ENCODE measurements at places on chromosomes 4 and X.

DNA sequence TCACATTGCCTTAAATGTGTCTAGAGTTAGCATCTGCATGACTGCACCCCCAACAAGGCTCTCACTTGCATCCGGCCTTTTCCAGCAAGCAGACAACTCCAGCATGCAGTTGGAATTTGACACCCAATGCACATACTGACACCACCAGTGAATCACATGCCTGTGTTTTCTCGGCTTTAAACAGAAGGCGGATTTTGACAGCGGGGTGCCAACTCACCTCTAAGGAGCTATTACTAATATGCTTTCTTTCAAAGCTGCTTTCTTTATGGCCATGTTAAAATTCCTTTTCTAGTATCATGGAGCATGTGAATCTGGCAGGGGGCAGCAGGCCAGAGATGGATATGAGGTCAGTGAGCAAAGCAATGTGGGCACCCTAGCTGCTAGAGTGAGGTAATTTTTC is 78.0 kb upstream of the CLNK start:
- no peak for DNase-seq

DNA sequence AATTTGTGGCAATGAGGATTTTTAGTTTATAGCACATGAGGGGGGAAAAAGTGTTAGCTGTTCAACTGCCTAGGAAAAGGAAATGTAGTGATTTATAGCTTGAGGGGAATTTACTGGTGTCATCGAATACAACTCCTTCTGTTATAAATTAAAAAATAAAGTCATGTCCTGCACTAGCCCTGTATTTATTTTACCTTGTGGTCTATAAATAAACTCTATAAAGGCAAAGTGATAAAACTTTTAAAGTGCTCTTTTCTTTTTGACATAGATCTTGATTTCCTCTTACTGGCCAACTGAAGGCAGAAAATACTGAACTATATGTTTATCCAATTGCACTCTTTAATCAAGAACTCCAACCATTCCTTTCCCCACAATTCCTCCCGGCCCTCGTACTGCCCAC is 672.1 kb upstream of the SLIT2 start:
- no peak for DNase-seq

DNA sequence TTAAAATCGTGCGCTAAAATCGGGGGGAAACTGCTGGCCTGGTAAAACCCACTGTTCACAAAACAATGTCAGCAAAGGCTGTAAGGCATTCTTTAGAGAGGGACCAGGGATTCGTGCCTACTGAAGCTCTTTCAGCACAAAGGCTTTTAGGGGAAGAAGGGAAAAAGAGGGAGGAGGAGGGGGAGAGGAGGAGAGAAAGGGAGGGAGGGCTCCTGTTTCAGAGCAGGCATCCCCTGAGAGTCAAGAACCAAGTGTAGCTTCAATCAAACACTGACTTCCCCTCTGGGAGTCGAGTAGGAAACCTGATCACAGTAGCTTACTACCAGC is 9.5 kb downstream of the BCOR start:
- DNase-seq: no peak

DNA sequence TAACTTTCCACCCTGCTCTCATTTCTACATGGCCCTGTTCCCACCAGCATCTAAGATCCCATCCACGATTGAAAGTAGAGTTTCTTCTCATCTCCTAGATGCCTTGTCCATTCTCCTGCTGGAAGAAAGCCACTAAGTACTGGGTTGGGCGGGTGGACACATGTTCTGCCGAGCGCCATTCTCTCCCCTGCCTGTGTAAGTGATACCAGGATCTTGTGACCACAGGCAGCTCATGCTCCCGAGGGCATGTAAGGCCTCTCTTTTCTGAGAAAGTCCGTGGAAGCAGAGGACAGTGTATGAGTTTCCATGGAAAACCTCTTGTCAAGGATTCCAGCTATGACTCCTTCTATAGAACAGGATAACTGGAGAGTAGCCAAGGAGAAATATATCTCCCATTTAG is 3.3 kb upstream of the SLC25A4 start:
- DNase-seq: no peak

DNA sequence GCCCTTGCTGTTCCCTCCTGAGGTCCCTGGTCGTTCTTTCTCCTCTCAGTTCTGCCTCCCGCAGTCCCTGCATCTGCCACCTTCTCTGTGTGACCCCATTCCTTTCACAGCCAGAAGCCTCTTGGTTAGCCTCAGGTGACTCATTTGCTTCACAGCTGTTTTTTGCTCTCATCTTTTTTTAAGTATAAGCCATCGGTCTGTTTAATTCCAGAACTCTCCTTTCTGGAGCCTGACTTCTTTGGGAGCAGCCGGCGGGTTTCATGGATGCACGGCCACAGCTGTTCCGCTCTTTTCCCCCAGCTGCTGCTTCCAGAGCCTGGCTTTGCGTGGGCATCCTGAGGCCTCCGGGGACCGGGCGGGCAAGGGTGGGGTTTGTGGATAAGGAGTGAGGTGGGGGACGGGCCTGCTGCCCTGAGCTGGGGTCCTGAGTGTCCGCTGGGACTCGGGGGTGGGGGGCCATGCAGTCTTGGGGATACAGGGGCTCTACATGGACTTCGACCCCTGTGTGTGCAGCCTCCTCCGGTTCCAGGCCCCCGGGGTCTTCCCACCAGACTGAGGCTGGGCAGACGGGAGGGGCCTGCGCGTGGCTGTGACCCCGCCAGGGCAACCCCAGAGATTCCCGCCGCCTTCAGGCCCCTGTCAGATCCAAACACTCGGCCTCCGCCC is 46.7 kb downstream of the PCGF3 start:
- no peak for DNase-seq

- no peak for DNase-seq
Measured at GRCh38 chr4:3299122-3299975, 6.5 kb downstream of the RGS12 start.

- no peak for DNase-seq
Measured at GRCh38 chr4:16695896-16696295, 202.5 kb downstream of the LDB2 start.

DNA sequence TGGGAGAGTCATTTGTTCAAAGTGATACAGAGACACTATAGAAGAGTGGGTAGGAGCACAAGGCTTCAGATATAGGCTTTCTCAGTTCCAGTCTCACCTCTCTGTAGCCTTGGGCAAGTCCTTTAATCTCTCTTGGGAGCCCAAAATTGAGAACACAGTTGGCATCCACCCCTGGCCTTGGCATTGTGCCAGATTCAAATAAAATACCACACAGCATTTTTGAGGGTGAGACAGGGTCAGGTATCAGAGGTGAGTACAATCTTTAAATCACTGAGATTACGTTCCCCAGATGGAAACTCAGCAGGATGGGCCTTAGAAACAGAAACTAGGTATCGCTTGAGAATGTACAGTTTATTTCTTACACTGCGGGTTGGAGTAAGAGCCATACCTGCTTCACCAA is 25.2 kb upstream of the SMIM10L2A start:
- no peak for DNase-seq

- no peak for DNase-seq
Measured at GRCh38 chrX:43522582-43522981, 133.5 kb upstream of the MAOA start.

GRCh38 chr4:31458813-31459212 is 738.6 kb downstream of the PCDH7 start:
- DNase-seq: no peak

- DNase-seq: no peak
Measured at GRCh38 chr4:168522356-168522755, 25.5 kb downstream of the PALLD start.

DNA sequence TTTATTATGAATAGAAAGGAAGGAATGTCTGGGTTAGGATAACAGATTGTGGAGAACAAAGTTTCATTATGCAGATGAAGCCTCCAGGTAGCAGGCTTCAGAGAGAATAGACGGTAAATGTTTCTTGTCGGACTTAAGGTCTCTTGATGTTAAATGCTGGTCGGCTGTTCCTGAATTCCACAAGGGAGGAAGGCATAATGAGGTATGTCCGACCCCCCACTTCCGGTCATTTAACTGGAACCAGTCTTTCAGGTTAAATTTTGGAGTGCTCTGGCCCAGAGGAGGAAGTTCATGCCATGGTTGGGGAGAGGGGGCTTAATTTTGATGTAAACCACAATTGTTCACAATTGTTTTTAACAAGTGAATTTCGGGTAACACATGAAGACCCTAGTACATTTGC is 158.1 kb upstream of the VCX3A start:
- DNase-seq: no peak

GRCh38 chrX:110847334-110847733 is 51.7 kb upstream of the CHRDL1 start:
- DNase-seq: peak; percentile 46

- DNase-seq: no peak
Measured at GRCh38 chr4:112302320-112303274, 5.4 kb downstream of the ALPK1 start.

- no peak for DNase-seq
Measured at GRCh38 chr4:38989487-38989886, 42.7 kb downstream of the TMEM156 start.

DNA sequence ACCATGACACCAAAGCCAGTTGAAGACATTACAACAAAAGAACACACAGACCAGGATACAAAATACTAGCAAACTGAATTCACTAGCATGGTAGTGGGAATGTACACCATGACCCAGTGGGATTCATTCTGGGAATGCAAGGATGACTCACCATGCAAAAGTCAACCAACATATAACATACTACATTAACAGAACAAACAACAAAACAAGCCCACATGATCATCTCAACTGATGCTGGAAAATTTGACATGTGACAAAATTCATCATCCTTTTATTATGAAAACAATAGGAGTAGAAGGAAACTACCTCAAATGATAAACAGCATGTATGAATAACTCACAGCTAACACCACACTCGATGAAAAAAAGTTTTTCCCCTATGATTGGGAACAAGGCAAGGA is 190.2 kb downstream of the DCLK2 start:
- DNase-seq: no peak

- no peak for DNase-seq
Measured at GRCh38 chr4:88709989-88710388, 12.4 kb upstream of the NAP1L5 start.

DNA sequence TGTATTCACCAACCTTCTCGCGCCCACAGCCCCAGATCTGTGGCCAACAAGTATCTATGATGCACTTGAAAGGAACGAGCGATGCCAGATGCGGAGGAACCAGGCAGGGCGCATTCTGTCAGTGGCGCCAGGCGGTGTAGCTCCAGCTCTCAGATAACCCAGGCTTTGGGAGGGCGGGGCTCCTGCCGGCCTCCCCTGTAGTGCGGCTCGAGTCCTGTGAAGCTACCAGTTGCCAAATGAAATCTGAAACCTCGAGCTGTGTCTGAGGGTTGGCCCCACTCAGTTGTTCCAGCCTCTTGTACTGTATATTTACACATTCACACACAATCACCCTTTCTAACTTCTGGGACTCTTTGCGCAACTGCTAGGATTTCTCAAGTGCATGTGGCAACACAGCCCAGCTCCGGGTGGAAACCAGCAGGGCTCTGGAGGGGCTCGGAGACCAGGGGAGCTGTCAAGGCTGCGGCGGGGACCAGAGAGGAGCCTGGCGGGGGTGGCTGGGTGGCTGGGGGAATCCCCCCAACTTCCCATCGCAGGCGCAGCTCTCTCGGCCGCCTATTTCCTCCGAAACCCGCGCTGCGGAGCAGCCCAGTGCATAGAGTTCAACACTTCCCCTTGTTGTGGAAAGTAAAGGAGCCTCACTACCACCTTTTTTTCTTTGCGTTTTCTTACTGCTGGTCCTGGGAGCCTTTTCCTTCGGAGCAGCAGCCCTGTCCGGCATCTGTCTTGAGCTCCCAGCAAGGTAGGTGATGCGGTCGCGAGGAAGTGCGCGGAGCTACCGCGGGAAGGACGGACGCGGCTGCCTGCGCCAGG is at the start of gene ARHGAP24:
TSS of gene ARHGAP24 (plus strand) at position 333 of the 813 bp plus-strand sequence.
- peak; percentile 78 for DNase-seq

GRCh38 chr4:169179609-169180521 is 90.9 kb downstream of the SH3RF1 start:
- no peak for DNase-seq

- no peak for DNase-seq
Measured at GRCh38 chr4:156537286-156537685, 434.3 kb downstream of the PDGFC start.

DNA sequence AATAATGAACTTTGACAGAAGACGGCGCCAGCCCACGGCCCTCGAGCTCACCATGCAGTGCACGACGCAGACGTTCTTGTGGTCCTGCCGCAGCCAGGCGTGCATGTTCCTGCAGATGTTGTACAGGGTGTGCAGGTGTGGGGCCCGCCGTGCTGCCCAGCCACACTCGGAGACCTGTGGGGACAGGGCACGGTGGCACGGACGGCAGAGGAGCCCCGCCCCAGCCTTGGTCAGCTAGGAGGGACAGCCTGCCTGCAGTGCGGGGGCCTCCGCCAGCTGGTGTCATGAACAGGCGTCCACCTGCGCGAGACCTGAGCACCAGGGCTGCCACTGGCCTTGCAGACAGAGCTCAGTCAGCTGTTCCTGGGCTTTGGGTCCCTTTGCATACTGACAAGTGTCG is 49.5 kb downstream of the GAK start:
- no peak for DNase-seq

Measured in GM13976 (cell line).